Hematopoietic multipotent progenitor cell (in vitro differentiated cells): ENCODE measurements at places on chromosomes 5 and 9. TPM values are rescaled to one million over a fixed set of nuclear protein-coding genes. Genes with fewer than 3 reads are reported as not detected.
A peak's percentile ranks its signal among the peaks of the same experiment; 100 is the strongest.

The WDR38 gene
- total RNA-seq = not detected

The SAXO1 gene
- under 0.01 TPM for total RNA-seq

The NOXA1 gene
- total RNA-seq = 4.6 TPM

The IGIP gene
- 0.81 TPM for total RNA-seq

The CCL27 gene
- not detected for total RNA-seq

The EIF4E1B gene
- not detected for total RNA-seq

The C5orf34 gene
- total RNA-seq = 1.6 TPM

The SLC6A19 gene
- total RNA-seq = under 0.01 TPM

The RNF208 gene
- total RNA-seq = 1.3 TPM

The SV2C gene
- total RNA-seq = under 0.01 TPM

The ANKRD31 gene
- under 0.01 TPM for total RNA-seq

DNA sequence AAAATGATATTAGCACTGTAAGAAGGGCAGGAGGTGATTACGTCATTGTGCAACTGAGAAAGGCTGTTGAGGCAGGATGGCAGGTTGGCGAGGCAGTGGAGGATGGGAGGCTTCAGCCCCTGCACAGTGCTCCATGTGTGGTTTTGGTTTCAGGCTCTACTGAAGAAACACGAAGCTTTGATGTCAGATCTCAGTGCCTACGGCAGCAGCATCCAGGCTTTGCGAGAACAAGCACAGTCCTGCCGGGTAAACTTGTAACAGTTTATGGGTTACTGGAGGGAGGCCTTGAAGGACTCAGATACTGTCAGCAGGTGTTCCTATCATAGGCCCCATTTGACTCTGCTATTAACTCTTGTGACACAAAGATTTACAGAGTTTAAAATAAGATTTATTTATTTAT, 35.1 kb downstream of the SPTAN1 start:
- DNase-seq = peak; percentile 6

GRCh38 chr5:124054564-124054963, 542.6 kb downstream of the CSNK1G3 start:
- no peak for DNase-seq

DNA sequence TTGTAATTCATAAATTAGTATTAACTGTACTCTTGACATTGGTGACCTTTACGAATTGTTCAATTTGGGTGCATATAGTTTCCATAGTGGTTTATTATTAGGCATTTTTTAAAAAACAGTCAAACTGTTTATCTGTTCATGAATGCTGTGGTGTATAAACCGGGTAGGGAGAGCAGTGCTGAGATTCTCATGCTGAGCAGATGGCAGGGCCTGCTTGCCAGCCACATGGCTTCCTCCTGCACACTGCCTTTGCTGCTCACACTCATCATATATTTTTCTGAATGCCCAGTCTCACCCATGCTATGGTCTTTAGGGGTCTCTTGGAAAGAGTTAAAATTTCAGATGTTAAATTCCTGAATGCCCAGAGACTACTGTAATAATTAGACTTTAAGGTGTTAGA, 40.8 kb downstream of the NNT start:
- DNase-seq = no peak

DNA sequence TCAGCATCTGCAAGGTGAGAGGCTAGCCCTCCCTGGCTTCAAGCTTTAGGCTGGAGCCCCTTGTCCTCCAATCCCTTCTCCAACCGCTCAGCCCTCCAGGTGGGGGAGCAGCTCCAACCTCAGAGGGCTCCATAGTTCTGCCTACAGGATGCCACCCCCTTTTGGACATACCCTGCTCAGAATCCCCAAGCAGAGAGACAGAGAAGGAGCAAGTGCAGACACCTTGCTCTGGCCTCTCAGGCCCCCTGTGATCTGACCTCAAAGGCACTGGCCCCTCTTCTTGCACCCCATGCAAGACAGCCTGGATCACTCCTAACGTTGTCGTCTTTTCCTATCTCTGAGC, 101.6 kb downstream of the C5orf15 start:
- no peak for DNase-seq

DNA sequence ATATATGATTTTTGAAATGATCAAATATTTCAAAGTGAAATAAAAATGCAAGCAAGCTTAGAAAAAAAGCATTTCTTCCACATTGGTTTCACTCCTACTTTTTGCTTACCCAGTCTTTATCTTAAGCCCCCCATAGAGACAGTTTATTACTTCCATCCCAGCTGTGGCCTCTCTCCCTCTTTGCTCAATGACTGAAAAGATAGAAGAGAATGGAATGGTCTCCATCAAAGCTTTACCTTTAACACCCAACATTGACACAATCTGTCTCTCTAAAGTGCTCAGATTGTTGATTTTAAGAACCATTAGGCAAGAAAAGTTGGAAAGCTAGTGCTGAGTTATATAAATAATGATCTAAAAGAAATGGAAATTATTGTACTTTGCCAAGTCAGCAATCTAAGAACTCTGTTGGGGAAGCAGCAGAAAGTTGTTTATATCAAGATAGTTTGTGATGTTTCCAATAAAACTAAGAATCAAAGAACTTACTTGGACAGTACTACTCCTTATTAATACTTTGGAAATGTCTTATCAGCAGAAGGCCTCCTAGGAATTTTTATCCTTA, 277.5 kb upstream of the NREP start:
- DNase-seq = no peak

DNA sequence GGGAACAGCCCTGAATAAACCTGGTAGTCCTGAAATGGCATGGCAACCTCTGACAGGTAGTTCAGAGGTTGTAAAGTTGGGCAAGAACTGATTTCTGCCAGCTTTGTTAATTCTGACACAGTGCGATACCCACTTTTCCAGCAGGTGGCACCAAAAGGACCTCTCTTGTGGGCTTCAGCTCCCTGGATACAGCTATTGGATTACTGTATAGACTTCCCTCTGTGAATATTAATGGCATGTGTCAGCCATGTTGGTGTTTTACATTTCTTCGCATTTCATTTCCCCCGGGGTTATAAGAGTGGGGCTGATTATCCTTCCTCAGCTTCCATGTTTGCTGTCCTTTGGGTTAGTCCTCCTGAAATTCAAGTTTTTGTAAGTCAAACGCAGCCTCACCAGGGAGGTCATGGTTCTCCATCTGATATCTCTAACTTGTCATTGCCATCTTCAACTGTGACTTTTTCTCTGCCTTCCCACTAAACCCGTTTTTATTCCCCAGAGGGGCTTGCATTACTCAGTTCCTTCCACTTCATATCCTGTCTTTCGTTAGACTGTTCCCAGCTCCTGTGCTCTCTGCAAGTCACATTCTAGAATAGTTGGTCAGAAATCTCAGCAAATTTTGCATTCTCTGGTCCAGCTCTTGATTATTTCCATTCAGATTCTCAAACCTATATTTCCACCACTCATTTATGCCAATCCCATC, 135.6 kb downstream of the LIFR start:
- peak; percentile 24 for DNase-seq

- DNase-seq = no peak
Observed at GRCh38 chr5:59358005-59358861, 535.3 kb downstream of the PDE4D start.

GRCh38 chr5:80740999-80741398, 86.2 kb upstream of the DHFR start:
- no peak for DNase-seq

DNA sequence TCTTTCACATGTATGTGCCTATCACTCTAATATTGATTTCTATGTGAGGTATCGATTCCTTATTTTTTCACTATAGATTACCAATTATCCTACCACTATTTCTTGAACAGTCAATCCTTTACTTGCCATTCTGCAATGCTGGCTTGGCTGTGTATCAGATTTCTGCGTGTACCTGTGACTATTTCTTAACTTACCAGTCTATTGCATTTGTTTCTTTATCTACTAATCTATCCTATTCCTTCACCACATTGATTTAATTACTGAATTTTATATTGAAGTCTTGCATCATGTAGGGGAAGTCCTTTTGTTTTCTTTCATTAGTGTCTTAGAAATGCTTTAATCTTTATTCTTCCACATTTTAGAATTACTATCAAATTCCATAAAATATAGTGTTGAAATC, 684.8 kb downstream of the LRRC70 start:
- DNase-seq = no peak

DNA sequence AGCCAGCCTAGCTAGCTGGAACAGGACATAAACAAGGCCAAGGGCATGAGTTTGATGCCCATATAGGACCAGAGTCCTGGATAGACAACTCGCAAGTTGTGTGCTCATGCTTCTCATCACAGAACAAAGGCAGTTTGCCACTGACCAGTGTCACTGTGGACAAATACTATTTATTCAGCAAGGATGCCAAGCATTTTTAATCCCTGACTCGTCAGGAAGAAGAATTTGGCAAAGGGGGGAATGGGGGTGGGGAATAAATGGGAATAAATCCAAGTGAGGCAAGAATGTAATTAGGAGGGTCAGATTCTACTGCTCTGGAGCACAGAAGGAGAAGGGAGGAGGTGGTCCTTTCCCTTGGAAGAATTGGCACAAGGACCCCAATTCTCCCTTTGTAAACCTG, 46.8 kb upstream of the ANKRD55 start:
- no peak for DNase-seq

- DNase-seq = no peak
Observed at GRCh38 chr5:2370626-2371418, 380.7 kb downstream of the IRX2 start.

DNA sequence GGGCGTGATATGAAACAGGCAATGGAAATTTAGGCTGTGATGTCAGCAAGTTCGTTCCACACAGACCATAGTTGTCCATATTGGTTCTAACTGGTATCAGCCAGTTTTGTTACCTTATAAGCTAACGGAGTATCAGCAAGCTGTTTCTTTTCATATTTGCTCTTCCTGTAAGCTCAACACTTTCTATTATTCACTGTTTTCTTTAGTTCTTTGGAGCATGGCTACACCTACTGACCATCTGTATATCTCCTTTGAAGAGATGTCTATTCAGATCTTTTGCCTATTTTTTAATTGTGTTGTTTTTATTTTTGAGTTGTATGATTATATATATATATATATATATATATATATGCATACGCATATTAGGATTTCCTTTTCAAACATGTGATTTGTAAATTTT, 1057.2 kb upstream of the CDH10 start:
- no peak for DNase-seq

GRCh38 chr5:76113103-76113502, 29.9 kb downstream of the SV2C start:
- no peak for DNase-seq

- no peak for DNase-seq
Observed at GRCh38 chr9:111016016-111016415, 22.3 kb downstream of the LPAR1 start.

GRCh38 chr9:79884546-79884945, 312.8 kb downstream of the TLE4 start:
- peak; percentile 29 for DNase-seq

- DNase-seq = no peak
Observed at GRCh38 chr9:109232449-109233237, 65.6 kb upstream of the FRRS1L start.

DNA sequence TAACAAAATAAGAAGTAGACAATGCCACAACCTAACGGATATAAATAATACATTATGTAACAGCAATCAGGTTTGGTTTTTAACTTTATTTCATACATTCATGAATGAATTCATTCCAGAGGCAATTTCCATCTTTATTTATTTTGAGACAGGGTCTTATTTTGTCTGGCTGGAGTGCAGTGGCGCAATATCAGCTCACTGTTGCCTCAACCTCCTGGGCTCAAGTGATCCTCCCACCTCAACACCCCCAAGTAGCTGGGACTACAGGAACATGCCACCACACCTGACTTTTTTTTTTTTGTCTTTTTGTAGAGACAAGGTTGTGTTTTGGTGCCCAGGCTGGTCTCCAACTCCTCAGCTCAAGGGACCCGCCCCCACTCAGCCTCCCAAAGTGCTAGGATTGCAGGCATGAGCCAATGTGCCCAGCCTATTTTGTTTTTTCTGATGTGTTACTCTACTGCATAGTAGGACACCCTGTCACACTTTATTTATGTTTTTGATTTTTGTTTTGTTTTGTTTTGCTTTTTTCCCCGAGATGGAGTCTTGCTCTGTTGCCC, 26.3 kb upstream of the C5orf24 start:
- DNase-seq = no peak

DNA sequence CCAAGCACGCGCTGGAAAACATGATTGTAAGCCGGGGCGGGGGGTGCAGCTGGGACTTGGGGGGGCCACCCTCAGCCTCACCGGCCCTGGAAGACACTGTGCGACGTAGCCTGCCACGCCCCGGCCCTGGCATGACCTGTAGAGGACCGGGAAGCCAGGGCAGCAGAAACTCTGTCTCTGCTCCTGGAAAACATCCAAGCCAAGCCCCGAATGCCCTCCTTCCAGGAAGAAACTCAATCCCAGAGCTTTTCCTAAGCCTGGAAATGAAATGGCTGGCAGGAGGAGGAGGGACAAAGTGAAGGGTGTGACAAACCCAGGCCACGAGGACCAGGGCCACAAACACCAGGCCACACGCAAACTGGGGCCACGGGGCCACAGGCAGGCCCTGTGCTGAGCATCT, 55.4 kb downstream of the KCNT1 start:
- no peak for DNase-seq

- DNase-seq = no peak
Observed at GRCh38 chr9:124124729-124125650, 113.4 kb downstream of the LHX2 start.

DNA sequence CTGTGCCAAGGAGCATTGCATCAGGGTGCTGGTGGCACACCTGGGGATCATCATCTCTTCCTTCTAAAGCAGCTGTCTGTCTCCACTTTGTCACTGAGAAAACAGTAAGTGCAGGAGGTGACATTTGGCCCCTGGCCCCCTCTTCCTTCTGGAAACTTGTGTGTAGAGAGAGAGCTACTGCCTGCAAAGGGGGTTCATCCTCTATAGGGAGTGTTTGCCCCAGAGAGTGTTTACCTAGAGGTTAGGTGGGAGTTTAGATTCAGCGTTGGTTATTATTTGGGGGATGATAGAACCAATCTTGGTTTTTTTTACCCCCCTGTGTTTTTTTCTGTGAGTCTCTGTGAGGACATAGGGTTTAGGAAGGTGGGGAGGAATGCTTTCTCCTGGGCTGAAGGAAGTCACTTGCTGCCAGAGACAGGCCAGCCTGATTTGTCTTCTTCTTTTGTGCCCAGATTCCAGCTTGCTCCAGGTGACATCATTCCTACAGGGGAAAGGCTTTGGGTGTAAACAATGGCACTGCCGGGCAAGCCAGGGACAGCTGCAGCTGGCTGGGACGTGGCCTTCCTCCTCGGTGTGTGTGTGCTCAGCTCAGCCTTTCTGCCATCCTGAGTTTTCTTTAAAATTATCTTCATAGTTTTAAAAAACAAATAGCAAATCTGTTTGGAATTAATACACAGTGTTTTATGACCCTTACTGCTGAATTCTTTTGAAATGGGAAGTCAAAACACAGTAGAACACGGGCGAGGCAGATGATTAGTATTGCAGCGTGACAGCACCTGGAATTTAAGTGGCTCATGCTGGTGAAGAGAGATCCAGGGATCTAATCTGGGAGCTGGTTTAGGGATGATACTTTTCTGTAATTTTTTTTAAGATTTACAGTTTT, 24.5 kb downstream of the PRRC2B start:
- no peak for DNase-seq

- DNase-seq = no peak
Observed at GRCh38 chr5:134541736-134542376, 16.4 kb downstream of the JADE2 start.

DNA sequence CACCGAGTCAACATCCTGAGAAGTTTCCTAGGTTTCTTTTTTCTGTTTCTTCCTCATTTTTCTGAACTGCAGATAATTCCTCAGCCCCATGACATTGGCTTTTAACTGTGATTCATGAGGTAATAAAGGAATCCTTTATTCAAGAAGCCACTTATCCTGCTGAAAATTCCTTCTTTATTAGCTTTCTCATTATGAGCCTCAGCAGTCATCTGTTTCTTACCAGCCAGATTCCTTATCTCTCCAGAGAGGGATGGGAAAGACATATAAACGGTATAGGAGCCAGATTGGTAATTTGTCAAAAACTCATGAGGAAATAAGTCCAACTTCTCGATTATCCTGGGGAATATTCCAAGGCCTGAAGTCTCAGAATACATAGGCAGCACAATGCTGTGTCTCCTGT, 465.4 kb downstream of the ICE1 start:
- DNase-seq = no peak
